Left colon (tissue), 2 donors: ENCODE measurements at places on chromosomes 4 and X.
A peak's percentile ranks its signal among the peaks of the same experiment; 100 is the strongest.

DNA sequence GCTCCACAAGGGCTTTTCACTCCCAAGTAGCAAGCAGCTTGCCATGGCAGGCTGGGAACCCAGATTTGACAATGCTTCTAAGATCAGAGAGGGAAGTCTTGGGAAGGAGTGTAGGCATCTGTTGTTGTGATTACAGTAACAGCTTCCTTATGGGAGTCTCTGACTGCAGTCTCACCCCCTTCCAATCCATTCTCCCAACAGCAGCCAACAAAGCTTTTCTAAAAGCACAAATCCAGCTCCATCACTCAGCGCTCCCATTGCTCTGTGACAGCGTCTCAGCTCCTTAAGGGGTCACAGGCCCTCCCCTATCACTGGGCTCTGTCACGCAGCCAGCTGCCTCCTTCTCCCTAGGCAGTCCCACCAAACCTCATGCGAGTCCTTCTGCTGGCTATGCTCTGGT, 7.1 kb downstream of the IGFBP7 start:
- no peak for DNase-seq

GRCh38 chr4:153023692-153024394, 87.7 kb downstream of the FHDC1 start:
- DNase-seq = no peak

- no peak for DNase-seq
Measured at GRCh38 chr4:123631786-123632692, 235.4 kb downstream of the SPRY1 start.

DNA sequence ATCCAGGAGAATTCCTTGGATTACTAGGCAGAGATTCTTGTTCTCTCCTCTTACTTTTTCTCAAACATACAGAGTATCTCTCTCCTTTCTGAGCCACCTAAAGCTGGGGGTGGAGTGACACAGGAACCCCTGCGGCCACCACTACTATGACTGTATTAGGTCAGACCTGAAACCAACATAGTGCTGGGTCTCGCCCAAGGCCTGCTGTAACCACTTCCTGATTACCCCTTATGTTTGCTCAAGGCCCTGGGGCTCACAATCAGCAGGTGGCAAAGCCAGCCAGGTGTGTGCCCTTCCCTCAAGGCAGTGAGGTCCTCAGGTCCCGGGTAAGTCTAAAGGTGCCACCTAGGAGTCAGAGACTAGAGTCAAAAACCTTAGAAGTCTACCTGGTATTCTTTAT, 166.4 kb downstream of the PARM1 start:
- peak; percentile 73 for DNase-seq

DNA sequence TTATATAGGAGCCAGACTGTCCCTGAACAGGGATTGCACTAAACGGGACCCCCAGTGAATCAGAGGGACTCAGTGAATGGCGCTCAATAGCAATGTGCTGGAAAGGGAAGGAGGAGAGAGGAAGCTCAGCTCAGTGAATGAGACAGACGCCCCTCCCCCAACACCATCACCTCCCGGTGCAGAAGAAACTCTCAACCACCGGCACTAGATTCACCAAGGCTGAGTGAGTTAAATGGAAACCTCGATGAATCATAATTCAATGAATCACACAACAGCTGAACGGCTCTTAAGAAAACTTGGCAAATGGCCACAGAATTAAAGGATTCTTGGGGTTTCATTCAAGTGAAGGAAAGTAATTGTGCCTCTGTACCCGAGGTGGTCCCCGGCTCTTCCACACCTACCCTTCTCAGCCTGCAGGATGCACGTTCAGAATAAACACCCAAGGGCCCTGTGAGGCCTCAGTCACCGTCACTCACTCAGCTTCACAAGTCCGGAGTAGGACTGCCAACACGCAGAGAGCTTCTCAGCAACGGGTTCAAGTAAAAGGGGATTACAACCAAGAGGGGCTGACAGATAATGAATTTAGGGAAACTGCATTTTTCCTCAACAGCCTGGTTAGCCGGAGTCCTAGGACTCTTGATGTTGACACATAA, 29.3 kb downstream of the CRMP1 start:
- DNase-seq = no peak

GRCh38 chr4:158094413-158095134, 78.3 kb downstream of the GASK1B start:
- no peak for DNase-seq

DNA sequence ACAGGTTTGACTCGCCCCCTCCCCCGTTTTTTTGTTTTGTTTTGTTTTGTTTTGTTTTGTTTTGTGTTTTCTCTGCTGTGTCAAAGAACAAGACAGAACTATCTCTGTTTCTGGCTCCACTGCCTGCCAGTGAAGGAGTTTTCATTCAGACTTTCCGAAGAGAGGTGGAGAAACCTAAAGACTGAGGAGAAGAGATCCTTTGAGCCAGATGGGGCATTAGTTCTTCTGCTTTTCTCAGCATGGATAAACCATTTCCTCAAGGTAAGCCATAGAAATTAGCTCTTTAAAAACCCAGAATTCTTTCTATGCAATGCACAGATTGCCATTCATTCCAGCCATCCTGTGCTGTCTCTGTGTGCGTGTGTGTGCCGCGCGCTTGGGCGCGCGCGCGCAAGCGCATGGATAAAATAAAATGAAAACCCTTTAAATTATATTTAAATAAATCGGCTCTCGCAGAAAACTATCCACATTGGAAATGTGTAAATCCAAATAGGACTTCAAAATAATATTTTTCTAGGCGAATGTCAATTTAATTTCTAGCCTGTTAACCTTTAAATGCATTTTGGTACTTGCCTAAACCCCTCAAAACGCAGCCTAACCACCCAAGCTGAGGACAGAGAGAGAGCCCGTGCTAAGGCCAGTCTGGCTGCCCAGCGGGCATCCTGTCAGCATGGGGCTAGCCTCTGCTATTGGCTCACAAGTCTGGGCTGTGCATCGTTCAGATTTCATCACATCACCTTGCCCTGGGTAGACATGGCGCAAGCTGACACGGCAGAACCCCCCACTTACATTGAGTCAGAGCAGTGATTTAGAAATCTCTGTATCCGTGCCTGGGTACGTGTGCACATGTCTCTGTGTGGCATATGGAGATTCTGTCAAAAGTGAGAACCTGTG, 113.0 kb upstream of the VAMP7 start:
- DNase-seq = no peak

GRCh38 chrX:23503835-23504539, 163.3 kb upstream of the PRDX4 start:
- DNase-seq = peak; percentile 61

DNA sequence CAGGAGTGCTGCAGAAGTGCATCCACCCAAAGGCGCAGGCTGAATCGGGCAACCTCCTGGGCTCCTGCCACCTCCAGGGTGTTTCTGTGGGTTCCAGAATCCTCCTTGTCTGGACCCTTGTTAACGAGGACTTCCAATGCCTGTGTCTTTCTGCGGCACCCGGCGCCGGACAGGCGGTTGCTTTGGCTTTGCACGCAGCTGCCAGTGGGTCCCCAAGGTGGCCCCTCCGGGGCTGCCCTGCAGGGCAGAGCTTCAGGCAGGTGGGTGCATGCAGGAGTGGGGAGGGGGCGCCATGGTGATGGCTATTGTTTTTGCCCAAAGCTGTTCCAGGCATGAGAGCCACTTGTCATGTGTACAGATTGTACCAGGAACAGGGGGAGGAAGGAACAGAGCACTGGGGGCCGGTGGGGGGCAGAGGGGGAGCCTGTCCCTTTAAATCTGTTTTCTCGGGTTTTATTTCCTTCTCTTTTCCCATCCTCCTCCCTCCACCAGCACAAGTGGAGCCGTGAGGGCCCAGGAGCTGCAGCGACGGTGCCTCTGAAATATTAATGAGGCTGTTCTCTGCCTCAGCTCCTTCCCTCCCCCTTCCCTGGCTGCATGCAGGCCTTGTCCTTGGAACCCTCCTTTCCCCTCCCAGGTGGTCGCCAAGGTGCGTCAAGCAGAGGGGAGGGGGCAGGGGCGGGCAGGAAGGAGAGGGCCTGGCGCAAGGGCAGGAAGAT, 13.1 kb downstream of the ATP2B3 start:
- no peak for DNase-seq

DNA sequence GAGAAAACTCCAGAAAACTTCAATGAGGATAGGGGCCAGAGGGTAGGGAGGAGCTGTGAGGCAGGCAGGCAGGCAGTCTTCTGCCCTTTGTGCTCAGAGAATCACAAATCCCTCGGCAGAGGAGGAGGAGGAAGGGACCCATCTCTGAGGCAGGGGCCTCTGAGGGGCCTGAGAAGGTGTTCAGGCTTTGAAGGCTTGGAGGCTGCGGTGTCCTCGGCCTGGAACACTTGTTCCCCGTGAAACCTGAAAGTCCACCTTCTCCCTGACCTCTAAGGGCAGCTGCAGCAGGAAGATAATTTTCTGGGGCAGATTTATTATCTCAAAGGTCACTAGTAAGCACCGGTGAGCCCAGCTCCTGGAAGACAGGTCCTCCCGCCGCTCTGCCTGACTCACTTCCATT, 200.3 kb upstream of the BCOR start:
- no peak for DNase-seq

DNA sequence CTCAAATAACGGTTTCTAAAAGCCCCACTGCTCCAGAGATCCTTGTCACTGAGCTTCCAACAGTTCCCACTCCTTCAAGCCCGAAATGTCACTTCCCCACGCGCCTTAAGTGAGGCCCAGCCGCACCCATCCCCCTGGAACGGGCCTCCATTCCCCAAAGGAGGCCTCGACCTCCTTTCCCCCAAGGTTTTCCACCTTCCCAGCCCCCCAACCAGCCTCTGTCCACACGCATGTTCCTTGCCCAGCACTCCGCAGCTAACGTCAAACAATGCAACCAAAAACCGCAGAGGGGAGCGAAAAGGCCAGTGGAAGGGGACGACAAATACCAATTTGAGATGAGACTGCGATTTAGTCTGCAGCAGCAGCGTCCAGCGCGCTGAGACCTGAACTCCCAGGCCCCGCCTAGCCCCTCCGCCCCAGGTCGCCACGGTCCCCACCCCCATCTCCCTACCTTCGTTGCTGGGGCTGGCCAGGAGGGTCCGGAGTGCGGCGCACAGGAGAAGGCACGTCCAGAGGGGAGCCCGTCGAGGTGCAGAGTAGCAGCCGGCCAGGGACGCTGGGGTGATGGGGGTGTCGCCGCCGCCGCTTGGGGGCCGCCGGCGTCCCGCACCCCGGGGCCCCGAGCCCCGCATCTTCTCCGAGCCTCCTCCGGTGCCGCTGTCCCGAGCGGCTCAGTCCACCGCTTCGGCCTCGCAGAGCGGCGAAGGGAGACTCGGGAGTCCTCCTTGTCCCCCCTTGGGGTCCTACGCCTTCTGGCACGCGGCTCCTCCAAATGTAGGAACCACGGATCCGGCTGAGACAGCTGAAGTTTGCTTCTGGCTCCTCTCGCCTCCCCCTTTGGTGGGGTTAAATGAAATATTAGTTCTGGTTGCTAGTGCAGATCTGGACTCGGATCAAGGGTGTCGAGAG, 924 bp downstream of the EPHA5 start:
- no peak for DNase-seq

DNA sequence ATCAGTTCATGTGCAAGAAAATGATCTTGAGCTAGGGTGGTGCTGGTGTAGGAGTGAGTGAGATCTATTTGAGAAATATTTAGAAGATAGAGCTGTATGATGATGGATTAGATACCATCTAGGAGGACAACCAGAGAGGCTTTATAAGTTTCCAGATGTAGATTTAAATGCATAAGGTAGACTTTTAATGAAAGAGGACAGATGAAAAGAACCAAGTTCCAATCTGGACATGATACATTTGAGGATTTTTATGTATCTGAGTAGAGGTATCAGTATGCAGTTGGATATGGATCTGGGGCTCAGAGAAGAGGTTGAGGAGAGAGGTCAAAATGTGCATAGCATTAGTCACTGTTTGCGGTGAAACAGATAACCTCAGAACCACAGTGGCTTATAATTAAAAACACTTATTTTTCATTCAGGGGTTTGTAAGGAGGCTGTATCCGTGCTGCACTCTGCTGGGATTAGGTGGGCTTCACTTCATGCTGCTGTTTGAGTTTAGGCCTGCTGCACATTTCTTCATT, 348.7 kb downstream of the BMPR1B start:
- no peak for DNase-seq

DNA sequence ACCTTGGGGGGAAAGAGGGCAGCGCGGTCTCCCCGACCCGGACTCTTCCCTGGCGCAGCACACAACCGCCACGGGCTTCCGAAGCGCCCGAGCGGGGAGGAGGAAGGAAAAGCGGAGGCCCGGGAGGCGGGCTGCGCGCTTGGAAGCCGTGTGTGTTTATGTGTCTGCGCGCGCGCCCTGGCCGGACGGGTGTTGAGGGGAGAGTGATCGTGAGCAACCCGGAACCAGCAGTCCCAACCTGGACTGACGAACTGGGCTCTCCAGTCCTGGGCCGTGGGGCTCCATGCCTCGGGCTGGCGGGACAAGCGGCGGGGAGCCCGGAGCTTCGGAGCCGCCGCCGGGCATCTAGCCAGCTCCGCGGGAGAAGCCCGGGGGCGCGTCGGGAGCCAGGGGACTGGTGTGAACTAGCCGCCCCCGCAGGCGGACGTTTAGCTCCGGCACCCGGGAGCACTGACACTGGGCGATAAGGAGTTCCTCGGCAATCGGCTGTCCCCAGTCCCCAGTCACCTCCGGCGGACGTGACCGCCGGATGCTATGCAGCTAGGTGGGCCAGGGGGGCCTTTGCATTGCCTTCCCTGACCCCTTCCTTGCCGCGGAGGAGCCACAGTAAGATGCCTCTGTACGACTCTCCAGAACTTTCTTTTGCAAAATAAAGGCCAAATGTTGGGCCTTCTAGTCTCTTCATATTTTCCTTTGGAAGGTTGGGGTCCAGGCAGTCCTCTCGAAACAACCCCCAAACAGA, 74.8 kb upstream of the BCOR start:
- DNase-seq = peak; percentile 64

GRCh38 chrX:147838465-147839131, 73.1 kb upstream of the FMR1 start:
- DNase-seq = no peak

DNA sequence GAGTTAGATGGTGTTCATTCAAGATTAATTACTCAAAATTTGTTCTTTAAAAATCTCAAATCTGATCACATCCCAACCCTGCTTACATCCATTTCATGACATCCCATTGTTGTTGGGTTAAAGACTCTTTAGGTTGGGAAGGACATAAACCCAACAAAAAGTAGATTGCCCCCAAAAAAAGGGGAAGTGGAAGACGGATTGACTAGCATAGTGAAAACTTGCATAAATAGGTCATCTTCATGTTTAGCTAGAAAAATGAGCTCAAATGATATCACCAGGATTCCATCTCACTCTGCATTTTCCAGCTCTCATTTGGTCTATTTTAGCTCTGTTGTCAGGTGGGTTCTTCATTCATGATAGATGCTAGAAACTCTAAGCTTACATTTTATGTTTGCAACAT, 18.5 kb upstream of the TET2 start:
- DNase-seq = no peak

GRCh38 chr4:92600638-92601037, 296.9 kb downstream of the GRID2 start:
- DNase-seq = no peak

GRCh38 chr4:105120626-105121025, 26.1 kb upstream of the TET2 start:
- no peak for DNase-seq

GRCh38 chr4:81465406-81466340, 6.0 kb downstream of the RASGEF1B start:
- DNase-seq = no peak

- DNase-seq = no peak
Measured at GRCh38 chrX:134688839-134689238, 30.6 kb upstream of the PLAC1 start.
